ENCODE measurements at places on chromosomes 12 and 14.

DNA sequence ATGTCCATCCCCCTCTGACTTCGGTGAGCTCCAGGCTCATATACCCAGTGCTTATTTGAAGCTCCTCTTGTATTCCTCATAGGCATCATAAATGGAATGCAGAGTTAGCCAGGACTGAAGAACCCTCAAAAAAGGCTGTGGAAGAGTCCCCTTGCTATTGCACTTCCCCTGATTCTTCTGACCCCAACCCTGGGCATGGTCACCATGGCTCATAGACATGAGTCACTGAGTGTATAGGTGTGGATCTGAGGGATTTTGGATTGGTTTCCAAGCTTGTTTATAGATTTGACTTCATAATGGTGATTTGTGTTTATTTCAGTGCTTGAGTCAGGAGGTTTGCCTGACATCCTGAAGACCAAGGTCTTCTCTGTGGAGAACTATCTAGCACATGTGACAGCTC, 98.4 kb upstream of the SLC38A2 start:
- DNase-seq, result no peak

- DNase-seq, result no peak
These were observed 1.7 kb upstream of the C12orf56 start for GRCh38 chr12:64392221-64392620.

DNA sequence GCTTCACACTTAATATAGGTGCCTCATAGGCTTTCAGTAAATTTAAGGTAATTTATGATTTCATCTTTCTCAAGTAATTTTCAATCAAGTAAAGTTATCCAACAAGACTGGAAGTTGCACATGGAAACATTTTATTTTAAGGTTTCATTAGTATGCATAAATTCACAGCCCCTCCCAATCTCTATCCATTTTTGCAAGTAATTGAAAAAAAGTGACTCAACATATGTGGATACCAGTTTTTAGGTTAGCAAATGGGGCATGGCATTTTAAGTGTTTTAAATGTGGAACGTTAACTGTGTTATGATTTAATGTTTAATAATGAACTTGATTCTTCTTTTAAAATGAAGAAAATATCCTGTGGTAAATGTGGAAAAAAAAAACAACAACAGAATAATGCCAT, 532.8 kb downstream of the FOXG1 start:
- DNase-seq, result no peak

GRCh38 chr12:133202493-133203343, 21.4 kb downstream of the ZNF268 start:
- DNase-seq, result no peak
